ENCODE measurements at places on chromosomes 4 and X.

DNA sequence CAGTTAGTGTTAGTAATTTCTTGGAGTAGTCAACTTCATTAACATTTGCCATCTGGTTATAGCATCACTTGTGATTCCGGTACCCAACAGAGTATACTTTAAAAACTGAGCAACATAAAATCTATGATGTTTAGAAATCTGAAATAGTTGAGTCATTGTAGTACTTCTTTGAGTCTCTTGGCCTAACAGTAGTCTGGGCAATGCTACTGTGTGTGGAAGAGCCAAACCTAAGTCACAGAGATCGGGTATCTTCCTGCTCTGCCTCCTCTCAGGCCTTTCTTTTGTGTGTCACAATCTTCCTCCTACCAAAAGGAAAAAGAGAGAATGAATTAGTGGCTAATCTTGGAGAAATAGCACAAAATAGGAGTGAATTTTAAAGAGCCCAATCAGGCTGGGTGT lies 25.5 kb downstream of the DCUN1D4 start:
- no peak for DNase-seq

GRCh38 chrX:155065035-155065734 lies 5.8 kb downstream of the CMC4 start:
- peak; percentile 78 for DNase-seq

GRCh38 chr4:8171984-8172924 lies 13.6 kb upstream of the ABLIM2 start:
- DNase-seq = no peak

- DNase-seq = no peak
These were observed 3.3 kb downstream of the C4orf54 start for GRCh38 chr4:99654361-99654761.

- peak; percentile 77 for DNase-seq
These were observed 3.5 kb downstream of the SH3KBP1 start for GRCh38 chrX:19883878-19884277.
